Suppressor macrophage treated with lipopolysaccharide for 4 hours (primary cell): ENCODE measurements at places on chromosomes 2 and 18.

DNA sequence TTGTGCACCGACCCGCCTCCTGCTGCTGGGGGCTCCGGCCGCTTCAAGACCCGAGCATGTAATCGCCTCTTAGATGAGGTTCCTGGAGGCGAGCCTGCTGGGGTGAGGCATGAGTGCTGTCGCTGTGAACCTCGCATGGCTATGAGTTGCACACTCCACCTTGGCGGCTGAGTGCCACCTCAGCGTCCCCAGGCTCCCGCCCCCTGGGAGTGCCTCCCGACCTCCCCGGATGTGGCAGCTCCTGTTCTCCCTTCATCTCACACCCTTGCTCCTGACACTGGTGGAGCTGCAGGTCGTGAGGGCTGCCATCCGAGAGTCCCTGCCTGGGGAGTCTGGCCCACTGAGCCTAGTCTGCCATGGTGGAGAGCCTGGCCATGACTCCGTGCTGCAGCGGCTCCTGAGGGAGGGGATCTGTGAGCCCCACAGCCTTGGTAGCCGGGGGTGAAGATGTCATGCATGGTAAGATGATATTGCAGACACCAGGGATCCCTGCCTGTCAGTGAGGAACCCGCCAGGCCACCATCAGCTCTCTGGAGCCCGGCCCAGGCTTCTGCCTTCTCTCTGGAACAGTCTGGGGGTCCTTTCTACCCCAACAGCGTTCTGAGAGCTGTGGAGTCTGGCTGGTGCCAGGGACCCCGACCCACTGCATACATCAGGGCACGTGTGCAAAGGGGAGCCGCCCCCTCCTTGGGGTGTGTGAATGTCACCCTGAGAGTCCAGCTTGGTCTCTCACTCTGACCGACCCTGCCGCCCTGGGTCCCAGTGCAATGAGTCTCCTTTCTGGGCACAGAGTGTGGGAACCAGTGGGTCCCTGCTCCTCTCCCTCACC lies 61.6 kb upstream of the HS6ST1 start:
- no peak for DNase-seq

- DNase-seq: no peak
Observed at GRCh38 chr18:76263046-76264005, 231.7 kb downstream of the ZNF516 start.

DNA sequence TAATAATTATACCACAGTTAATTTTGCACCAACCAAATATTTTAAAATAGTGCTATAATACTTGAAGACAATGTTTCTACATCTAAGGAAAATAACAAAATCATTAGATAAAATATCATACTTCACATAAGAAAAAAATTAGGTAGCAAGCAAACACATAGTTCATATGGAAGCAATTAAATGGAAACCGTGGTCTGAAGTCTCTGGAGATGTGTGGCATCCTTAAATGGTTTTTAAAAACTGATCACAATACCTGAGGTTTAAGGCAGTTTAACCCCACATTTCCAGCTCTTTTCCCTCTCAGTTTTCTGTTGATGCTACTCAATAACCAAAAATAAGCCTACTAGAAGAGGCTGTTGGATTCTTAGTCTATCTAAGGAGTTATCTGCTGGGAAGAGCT lies 71.3 kb downstream of the ASXL2 start:
- DNase-seq: no peak

- DNase-seq: no peak
Observed at GRCh38 chr2:17729880-17730279, 23.7 kb downstream of the SMC6 start.

DNA sequence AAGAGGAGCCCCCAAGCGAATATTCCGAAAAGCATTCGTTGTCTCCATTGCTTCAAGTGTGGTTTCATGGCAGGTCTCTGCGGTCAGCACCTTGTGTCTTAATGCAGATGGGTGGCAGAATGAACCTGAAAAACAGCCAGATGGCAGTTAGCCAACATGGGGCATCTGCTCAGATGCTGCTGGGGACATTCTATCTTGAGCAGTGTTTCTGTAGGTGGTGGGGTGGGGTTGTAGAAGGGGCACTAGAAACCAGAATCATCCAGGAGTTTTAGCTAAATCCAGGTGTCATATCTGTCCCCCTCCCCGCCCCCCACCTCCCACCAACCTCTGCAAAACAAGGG lies 42.1 kb downstream of the ST6GAL2 start:
- no peak for DNase-seq

DNA sequence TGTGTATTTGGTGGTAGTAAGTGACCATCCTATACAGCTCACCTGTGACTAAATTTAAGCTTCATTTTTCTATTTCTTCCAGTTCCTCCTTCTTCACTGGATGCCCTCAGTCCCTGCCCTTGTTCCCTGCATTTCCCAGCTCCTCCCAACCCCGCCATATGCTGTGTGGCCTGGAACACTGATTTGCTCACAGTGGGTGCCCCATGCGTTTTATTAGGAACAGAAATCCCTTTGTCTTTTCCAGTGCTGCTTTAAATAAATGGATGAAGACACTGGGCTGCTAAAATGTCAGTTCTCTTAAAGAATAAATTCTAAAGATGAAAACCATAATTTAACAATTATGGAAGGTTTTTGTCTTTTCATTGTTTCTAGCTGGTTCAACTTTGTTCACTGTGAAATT lies 477.3 kb downstream of the DCDC2C start:
- no peak for DNase-seq

- DNase-seq: no peak
Observed at GRCh38 chr2:3575534-3576262, 638 bp downstream of the RPS7 start.

GRCh38 chr2:41000374-41000773 lies 548.5 kb upstream of the SLC8A1 start:
- no peak for DNase-seq

DNA sequence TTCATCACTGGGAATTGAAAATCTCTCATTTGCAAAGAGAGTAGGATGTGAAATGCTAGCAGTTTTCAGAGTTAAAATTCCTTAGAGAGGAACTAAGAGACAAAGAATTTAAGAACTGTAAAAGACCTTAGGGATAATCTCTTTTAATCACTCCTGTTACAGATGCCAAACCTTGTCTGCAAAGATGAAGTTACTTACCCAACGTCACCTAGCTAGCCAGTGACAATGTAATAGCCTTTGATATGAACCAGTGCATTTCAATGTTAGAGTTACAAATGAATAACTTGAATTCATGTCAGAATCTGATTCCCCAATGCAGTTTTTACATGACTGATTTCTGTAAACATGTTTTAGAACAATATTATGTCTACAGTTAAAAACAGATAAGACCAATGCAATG lies 190.1 kb downstream of the LRP1B start:
- no peak for DNase-seq

GRCh38 chr2:202149155-202149762 lies 76.2 kb downstream of the KIAA2012 start:
- DNase-seq: no peak

- no peak for DNase-seq
Observed at GRCh38 chr2:46689993-46690392, 210.6 kb downstream of the TMEM247 start.

GRCh38 chr2:206274434-206275311 lies at the start of gene ZDBF2:
ZDBF2 (plus strand) TSS chr2:206274663; CDS start chr2:206281850, 7,187 bp downstream.
- DNase-seq: peak; percentile 29

GRCh38 chr2:236352761-236353593 lies 88.8 kb upstream of the ASB18 start:
- peak; percentile 49 for DNase-seq

DNA sequence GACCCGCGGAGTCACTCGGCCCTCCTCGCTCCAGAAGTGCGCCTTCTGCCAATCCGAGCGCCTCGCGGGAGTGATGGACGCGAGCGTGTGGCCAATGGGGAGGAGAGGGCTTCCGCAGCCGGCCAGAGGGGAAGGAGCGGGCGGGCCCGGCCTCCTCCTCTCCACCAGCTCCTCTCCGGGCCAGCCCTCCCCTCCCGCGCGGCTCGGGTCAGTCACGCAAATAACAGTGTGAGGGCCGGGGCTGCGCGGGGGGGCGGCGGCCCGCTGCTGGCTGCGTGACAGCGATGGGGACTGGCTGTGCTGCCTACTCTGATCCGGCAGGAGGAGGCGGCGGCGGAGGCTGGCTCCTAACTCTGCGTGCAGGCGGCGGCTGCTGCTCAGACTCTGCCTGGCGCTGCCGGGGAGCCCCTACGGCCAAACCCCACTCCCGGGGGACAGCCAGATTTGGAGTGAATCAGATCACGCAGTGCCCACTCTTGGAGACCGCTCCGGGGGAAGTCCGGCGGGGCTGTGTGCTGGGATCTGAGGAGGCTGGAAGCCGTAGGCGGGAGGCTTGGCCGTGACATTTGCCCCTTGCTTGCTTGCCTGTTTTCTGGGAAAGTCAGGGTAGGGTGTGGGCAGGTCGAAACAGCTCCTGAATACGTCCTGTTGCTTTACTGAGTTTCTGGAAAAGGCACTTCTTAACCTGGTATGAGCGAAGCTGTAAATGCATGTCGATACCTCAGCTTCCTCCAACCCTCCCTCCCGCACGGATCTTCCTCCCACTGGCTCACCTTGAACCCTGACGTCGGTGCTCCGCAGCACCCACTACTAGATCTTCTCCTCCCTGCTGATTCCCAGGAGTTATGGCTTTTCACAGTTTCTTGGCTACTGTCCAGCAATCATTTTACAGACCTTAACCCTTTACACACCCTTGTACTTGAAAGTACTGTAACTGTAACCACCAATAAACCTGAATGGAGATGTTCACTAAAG lies 97.9 kb upstream of the SERTAD2 start:
- DNase-seq: peak; percentile 78

GRCh38 chr2:120932881-120933280 lies 197.2 kb downstream of the GLI2 start:
- DNase-seq: no peak

DNA sequence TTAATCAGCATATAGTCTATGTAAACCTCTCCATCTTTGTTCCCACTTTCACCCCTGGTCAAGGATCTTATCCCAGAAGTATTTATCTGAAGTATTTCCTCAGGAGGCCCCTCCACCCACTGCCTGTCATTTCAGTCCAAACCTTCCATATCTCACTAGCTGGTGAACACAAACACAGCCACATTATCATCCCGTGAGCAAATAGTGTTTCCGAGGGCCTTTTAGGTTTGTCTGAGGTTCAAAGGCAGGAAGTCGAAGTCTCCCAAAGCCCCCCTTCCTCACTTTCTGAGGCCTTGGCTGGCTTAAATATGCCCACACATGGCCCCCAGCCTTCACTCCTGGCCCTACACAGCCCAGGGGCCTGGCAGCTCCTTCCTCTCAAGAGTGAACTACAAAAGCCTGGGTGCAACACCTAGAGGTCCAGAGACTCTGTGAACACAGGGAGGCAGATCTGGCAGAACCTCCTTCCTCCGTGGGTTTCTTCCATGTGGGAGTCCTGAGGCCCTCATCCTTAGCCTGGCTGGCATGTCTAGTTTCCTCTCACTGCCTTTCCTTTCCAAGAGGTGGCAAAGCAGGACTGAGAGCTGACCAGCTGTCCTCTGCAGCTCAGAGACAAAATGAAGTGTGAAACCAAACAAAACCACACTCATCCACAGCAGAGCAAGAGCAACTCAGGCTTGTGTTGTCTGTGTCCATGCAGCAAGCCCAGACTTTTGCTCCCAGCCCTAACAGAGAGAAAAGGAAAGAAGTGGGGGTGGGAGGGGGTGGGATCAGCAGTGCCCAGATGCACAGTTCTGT lies 264.2 kb downstream of the SS18 start:
- DNase-seq: no peak

GRCh38 chr2:157404363-157404762 lies 39.5 kb downstream of the CYTIP start:
- peak; percentile 14 for DNase-seq

GRCh38 chr2:105611811-105612424 lies 132.8 kb upstream of the NCK2 start:
- DNase-seq: no peak

GRCh38 chr2:174633623-174633930 lies 36.0 kb upstream of the WIPF1 start:
- DNase-seq: peak; percentile 31

- no peak for DNase-seq
Observed at GRCh38 chr18:3088449-3088848, 75.5 kb upstream of the LPIN2 start.

DNA sequence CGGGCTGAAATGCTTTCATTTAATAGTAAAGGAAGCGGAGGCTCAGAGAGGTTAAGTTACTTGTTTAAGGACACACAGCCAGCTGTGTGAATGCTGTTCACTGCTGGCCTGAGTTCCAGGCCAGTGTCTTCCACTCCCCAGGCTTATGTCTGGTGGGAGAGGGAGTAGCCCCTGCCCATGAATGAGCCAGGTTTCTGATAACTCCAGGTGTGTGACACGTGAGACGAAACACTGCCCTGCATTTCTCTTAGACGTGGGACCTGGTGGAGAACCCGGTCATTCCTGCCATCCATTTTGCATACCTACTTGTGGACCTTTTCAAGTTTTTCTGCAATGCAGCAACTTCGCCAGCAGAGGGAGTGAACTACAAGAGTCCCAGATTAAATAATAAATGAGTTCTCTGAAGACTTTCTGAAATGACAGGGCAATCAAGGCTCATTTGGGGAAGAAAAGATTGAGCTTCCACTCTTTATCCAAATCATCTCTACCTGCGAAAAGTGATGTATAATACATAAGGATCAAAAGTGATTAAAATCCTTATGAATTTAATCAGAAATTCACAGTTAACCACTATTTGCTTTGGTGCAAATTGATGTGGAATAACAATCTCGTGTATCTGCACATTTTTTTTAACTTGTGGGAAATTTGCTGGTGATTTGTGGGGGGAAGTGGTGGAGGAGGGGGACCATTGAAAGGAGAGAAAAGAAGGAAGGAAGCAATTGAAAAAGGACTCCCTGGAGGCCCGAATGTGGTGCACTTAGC lies 79.4 kb upstream of the ASB18 start:
- peak; percentile 73 for DNase-seq

DNA sequence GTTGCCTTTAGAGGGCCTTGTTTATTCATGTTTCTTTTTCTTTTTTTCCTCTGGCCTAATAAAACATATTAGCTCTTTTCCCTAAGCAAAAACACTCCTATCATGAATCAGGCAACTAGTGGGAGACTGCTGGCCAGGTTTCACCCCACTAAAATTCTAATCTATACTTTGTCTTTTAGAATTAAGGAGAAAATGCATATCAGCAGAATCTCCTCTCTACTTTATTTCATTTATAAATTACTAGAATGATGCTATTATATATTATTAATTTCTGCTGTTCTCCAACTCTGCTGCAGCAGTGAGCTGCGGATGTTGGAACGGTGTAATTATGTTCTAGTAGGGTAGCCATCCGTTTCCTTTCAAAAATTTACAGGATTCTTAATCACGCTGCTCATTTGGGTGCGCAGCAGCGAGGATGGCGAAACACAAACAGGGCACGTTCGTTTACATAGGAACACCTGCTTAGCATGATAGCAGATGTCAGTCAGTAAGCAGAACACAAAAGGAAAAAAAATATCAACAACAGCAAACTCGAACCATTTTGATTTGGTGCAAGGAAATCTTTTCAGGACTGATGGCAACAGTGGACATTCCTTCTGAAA lies 30.5 kb downstream of the ZEB2 start:
- no peak for DNase-seq

- no peak for DNase-seq
Observed at GRCh38 chr2:200749631-200750322, 61.9 kb upstream of the BZW1 start.

DNA sequence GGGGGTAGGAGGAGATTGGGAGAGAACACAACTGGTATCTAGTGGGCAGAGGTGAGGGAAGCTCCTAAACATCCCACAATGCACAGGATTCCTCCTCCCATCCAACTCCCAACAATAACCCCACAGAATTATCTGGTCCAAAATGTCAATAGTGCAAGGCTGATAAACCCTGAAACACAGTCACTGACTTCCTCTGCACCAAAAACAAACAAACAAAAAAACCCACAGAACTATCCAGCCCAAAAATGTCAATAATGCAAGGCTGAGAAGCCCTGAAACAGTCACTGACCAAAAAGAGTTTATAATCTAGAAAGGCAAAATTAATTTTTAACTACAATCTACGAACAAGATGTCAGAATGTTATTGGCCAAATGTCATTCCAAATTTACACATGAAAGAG lies 9.8 kb downstream of the TMX3 start:
- no peak for DNase-seq

- DNase-seq: no peak
Observed at GRCh38 chr2:20089715-20090464, 38.5 kb upstream of the LAPTM4A start.
